ENCODE measurements at places on chromosomes 6 and 20.

DNA sequence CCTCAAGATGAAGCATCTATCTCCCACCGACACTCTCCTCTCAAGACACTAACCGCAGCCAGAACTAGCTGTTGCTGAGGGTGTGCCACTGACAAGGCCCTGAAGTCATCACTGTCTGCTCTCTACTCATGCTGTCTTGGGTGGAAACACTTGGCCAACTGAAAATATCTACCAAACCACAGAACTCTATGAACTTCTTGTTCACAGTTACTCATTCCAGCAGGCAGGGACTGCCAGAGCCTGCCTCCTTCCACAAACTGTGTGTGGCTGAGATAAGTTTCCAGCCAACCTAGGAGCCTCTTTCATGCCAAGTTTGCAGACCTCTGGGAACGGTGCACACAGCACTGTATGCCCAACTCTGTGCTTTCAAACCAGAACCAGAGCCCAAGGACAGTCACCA is 45.5 kb upstream of the NXT1 start:
- no peak for DNase-seq

GRCh38 chr20:17844549-17845298 is 123.9 kb downstream of the SNX5 start:
- DNase-seq, result no peak

DNA sequence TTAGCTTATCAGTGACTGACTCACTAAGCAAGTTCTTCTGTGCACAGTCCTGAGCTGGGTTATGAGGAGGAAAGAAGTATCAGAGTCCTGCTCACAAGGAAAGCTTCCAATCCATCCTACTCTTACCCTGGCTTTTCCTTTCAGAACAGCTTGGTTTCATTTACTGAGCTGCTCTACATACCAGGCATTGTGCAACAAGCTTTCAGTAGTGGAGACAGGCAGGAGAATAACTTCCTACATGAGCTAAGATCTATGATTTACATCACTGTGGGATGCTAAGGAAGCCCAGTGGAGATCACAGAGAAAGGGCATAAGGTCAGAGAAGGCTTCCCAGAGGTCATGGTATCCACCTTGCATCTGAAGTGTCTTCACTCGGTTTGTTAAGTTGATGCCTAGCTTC is 144.5 kb downstream of the MAP3K7 start:
- no peak for DNase-seq

DNA sequence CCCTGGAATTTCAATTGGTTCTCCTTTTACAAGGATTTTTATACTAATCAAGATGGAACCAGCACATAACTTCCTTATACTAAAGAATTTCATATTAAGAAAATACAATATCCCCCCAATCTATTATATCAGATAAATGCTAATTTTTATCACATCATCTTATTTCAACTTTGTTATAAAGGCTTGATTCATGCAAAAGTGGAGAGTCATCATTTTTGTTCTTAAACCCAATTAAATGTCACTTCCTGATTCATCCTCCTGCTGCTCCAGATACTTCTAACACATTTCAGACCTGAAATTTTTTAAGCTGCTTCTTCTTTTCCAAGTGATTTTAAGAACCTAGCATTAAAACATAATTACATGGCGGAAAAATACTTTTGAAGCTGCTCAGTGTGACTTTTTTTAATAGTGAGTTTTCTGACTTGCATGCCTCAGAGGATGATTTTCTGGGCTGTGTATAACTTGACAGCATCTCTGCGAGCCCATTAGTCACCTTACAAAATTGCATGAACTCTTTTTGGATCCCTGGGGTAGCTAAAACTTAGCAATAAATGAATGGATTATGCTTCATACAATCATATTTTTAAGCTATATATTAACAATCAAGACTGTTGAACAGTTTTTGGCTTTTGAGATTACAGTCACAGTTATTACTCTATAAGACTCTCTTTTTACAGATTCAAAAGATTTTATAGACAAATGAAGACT is 134.1 kb downstream of the ELOVL4 start:
- no peak for DNase-seq

DNA sequence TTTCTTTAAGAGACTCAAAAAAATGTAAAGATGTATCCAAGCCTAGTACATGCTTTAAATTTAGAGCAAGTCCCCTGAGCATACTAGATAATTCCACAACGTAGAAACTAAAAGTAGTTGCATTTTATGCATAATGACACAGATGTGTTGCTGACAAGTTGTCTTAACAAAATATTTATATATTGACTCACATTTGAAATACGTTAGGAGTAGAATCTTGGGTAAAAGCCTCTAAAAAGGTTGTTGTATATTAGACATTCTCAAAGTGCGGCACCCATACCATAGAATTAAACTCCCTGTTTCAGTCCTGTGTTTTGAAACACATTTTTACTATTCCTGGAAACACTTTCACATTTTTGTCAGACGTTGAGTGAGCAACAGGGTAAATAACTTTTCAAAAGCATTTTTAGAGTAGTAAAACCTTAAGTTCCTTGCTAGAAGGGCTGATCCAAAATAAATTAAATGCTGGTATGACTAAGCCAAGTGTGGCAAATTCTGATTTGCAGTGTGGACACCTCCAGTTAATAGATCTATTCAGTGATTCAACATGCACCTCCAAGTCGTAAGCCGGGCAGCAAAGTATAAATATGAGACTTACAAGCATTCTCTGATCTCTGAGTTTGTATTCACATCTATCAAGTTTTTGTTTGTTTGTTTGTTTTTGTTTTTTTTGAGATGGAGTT is 97.5 kb downstream of the GMDS start:
- DNase-seq, result no peak

- DNase-seq, result no peak
These were observed 67.9 kb downstream of the SGK1 start for GRCh38 chr6:134249759-134250602.

GRCh38 chr20:48607544-48607865 is 220.3 kb downstream of the PREX1 start:
- no peak for DNase-seq

DNA sequence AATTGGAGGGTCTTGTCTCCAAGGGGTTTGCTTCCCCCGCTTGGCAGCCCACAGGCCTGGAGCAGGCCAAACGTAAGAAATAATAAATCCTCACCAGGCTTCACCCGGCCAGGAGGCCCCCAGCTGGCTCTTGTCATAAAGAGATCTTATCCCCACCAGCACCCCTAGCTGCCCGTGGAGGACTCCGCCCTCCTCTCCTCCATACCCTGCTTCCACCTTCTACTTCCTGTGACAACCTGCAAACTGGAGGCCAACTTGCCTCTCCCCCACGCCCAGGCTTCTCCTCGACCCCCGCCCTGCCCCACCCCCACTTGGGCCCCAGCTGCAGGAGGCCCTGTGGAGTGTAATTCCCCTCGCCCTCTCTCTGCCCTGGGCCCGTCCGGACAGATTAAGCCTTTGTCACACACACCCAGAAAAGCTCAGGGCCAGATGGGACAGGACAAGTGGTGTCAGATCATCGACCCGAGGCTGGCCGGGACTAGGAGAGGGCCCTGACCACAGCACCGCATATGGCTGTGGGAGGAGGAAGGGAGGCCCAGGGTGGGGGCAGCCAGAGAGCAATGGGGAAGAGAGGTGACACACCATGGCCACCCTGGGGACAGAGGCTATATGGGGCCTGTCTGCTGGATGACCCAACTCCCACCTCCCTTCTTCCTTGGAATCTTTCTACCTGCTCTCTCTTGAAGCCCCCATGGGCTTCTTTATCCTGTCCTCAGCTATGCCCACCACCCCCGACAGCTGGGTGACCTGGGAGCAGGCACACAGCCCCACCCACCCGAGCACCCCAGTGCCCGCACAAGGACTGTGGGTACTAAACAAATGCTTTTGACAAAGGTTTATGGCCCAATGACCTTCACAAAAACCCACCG is 3.9 kb downstream of the NOL4L start:
- DNase-seq, result no peak

GRCh38 chr6:136772685-136773472 is 19.4 kb downstream of the MAP3K5 start:
- no peak for DNase-seq

- DNase-seq, result no peak
These were observed 175.4 kb upstream of the PRND start for GRCh38 chr20:4546342-4546741.

DNA sequence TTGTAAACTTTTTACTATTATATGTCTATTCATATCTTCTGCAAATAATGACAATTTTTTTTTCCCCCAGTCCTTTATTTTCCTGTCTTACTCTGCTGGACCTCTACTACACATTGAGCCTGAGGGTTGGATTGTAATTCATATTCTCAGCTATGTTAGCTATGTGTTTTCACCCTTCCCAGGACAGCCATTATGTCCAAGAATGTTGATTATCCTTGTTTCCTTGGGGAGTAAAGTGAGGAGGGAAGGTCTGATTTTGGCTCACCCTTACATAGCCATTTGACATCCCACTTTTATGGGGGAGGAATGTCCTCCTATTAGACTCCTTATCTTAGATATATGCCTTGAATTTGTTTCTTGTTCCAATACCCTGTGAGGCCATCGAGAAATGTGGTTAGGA is 17.6 kb upstream of the TBC1D32 start:
- DNase-seq, result no peak

DNA sequence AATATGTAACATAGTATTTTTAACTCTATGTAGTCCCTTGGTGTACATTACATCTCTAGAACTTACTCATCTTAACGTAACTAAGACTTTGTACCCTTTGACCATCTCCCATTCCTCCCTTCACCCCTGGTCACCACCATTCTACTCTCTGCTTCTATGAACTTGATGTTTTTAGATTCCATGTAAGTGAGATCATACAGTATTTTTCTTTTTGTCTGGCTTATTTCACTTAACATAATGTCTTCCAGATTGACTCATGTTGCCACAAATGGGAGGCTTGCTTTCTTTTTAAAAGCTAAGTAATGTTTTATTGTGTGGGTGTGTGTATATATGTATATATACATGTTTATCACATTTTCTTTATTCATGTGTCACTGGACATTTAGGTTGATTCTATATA is 55.8 kb downstream of the TMEM200A start:
- no peak for DNase-seq

DNA sequence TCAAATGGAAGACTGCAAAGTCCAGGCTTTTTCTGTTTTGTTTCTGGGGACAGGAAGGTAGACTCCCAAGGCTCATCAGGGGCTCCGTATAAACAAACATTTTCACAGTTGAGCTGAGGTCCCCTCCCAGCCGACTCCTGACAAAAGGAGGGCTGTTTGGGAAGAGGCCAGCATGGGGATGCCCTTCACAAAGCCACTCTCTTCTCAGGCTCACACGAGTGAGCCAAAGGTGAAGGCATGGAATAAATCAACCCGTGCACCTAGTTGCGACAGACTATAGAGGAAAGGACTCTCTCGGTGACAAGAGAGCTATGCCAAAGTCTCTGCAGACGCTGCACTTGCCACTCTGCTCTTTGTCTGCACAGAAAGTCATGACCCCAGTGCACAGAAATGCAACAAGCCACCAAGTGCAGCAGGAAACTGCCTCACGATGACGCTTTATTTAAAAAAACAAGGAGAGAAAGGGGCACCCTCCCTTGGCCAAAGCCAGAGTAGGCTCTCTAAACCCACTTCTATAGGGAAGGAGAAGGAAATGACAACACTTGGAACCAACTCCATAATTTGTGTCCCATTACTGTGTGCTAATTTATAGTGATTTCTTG is 21.0 kb downstream of the JAG1 start:
- no peak for DNase-seq

- no peak for DNase-seq
These were observed 598 bp downstream of the OGFR start for GRCh38 chr20:62805155-62805710.

DNA sequence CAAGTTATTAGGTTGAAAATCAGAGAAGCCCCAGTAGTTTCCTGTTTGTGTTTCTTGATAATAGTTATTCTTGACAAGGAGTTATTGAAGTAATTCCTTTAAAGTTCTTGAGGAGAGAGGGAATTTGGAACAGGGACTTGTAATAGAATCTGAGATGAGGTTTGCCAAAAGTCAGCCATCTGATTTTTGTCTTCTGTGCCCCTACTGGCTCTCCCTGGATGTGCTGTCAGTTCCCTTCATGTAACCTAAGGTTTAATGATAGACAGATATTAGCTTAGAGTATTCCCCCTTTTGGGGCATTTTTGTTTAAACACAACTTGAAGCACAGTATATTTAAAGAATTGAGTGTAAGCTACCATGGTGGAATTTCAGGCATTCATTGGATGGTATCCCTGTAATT is 71.4 kb downstream of the CARMIL1 start:
- DNase-seq, result no peak

Measured in NCI-H1092 (cell line).